PC-3 (cell line): ENCODE measurements at places on chromosomes 13 and 19. TPM values are rescaled to one million over a fixed set of nuclear protein-coding genes. Genes with fewer than 3 reads are reported as not detected.

DNA sequence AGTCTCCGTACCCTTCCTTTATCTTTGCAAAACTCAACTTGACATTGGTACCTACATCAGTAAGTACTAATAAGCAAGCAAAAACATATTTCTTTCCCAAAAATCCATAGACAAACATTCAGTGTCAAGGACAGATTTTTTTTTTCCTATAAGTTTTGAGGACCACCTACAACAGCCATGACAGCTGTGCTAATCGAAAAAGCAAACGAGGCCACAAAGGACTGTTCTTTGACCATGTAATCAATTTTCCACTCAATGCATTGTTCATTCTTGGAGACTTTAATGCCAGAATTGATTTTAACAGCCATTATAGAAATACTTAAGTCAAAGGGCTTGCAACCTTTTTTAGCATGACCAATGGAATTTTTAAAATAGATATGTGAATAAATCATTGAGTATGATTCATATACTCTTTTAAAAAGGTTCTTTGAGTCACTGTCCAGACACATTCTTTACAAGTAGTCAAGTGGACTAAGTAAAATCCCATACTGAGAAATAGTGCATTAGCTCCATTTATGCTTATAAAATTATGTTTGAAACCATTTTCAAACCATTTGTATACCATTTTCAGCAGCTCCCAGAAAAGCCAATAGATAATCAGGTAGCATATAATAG is 323.9 kb downstream of the MZT1 start:
- no peak for DNase-seq

- DNase-seq = no peak
Measured at GRCh38 chr19:30535011-30535410, 162.8 kb downstream of the ZNF536 start.

- DNase-seq = peak; percentile 57
Measured at GRCh38 chr13:40130871-40131636, 475.6 kb downstream of the COG6 start.

DNA sequence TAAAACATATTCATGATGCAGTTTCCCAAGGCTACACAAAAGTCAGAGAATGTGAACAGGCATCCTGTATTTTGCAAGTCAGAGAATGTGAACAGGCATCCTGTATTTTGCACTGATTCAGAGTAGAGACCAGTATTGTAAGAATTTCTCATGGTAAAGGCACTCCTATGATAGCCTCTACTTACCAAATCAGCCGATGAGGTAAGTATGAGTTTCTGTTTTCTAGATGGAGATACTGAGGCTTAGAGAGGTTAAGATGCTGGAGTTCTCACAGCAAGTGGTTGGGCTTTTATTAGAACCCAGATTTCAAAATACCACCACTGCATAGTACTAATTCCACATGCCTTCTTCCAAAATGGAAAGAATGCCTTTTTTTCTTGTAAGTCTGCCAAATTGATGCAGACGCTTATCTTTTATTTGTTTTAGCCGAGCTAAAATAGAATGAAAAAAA is 12.3 kb downstream of the TPT1 start:
- no peak for DNase-seq

DNA sequence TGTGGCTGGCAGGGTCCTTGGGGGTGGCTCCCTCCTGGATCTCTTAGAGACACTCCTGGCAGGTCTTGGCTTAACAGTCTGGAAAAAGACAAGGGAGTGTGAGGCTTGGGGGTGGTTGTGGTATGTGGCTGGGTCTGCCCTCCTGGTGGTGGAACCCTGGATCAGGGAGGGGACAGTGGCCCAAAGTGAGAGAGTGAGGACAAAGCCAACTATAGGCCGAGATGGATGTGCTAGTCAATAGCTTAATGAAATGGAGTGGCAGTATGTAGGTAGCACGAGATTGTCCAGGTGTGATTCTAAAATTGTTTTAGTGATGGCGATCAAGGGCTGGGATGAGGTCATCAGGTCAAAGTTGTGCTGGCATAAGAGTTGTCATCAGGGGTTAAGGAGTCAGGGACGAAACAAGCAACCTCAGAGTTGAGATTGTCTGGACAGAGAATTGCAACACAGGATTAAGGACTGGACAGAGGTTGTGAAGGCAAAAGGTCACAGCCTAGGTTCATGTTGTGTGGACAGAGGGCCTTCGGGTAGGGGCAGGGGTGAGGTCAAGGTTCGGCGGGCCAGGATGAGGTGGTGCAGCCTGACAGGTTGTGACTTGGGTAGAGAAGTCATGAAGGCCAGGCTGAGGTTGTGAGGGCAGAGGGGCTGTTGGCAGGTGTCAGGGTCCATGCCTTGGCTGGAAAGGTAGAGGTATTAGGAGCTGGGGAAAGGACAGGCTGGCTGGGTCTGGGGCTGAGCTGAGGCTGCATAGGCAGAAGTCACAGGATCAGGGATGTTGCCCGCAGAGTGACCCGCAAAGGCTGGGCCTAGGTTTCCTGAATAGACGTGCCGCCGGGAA is 4.5 kb upstream of the RASAL3 start:
- no peak for DNase-seq

DNA sequence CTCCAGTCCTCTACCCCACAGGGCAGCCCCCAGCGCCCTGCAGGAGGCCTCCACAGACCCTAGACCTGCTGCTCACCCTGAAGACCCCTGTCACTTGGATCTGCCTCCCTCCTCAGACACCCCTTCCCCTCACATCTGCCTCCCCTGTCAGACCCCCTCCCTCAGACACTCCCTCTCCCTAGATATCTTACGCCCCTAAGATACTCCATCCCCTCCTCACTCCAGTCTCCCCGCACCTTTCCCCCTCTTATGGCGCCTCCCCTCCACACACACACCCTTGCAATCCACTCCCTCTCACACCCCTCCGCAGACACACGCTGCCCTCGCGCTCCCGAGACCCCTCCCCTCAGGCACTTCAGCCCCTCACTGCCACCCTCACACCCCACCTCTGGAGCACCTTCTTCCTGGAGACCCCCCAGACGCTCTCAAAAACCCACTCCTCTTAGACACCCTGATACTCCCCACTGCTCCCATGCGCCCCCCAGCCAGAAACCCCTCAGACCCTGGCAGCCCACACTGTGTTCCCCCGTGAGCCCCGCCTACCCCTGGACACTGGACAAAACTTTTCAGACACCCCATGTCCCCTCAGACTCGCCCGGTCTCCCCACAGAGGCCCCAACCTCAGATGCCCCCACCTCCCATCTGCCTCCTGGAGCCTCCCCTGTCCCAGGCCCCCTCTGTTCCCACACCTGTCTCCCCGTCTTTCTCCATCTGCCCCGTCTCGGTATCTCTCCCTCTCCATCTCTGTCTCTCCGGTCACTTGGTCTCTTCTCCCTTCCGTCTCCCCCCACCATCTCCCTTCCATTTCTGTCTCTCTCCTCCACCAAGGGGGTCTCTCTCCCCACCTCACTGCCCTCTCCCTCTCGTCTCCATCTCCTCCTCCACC is 14.5 kb downstream of the ERFL start:
- no peak for DNase-seq

The RFX1 gene
- 7.5 and 9.2 TPM in 2 replicates for total RNA-seq
